ENCODE measurements at places on chromosomes 7 and 10.

GRCh38 chr10:61895898-61896600 lies 5.5 kb upstream of the ARID5B start:
- no peak for DNase-seq

DNA sequence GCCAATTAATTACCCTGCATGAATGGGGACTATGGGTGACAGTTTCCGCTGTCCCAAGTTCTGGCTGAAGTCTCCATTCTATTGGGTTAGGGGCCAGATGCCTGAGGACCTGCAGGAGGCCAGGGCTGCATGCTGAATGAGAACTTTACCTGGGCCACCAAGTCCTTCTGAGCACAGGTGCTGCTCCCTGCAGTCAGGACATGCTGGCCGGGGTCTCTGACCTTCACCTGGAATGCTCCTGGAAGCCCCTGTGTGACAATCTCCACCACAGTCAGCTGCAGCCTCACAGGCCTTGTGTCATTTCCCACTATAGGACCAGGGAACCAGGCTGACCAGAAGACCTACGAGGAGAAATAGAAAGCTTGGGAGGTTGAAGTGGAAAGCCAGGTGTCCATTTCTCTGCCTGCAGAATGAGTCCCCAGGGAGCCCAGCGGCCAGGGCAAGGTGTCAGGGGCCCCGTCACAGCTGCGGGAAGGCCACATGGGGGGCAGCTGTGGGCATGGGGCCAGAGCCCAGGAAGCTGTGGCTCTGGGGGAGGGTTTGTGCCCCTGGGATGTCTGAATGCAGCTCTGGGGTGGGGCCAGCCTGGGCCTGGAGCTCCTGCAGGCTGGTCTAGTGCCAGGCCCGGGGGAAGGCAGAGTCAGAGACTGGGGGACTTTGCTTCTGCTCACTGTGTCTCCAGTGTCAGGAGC lies 5.6 kb upstream of the GIMAP8 start:
- DNase-seq, result no peak

- DNase-seq, result no peak
These were observed 55.0 kb downstream of the LRRC4 start for GRCh38 chr7:127976056-127976737.

DNA sequence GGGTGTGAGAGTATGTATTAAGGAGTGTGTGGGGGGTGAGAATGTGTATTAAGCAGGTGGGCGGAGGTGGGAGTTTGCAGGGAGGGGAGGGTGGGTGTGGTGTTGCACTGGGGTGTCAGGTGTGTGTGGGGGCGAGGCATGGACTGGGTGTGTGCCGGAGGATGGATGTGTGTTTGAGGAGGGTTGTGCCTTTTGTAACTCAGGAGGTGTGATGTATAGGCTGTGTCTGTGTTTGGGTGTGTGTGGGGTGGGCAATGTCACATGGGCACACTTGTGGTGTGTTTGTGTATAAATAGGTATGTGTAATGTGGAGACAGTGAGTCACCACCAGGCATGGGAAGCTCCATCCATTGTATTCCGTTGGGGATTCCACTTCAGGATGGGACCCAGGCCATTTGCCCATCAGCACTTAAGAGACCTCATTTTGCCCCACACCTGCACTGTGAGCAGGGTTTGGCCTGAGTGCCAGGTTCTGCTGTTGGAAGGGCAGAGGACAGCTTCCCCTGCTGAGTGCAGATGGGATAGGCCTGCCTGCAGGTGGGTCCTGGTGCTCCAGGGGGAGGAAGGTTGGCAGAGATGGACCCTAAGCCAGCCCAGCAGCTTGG lies 5.8 kb downstream of the UNC5B start:
- no peak for DNase-seq

DNA sequence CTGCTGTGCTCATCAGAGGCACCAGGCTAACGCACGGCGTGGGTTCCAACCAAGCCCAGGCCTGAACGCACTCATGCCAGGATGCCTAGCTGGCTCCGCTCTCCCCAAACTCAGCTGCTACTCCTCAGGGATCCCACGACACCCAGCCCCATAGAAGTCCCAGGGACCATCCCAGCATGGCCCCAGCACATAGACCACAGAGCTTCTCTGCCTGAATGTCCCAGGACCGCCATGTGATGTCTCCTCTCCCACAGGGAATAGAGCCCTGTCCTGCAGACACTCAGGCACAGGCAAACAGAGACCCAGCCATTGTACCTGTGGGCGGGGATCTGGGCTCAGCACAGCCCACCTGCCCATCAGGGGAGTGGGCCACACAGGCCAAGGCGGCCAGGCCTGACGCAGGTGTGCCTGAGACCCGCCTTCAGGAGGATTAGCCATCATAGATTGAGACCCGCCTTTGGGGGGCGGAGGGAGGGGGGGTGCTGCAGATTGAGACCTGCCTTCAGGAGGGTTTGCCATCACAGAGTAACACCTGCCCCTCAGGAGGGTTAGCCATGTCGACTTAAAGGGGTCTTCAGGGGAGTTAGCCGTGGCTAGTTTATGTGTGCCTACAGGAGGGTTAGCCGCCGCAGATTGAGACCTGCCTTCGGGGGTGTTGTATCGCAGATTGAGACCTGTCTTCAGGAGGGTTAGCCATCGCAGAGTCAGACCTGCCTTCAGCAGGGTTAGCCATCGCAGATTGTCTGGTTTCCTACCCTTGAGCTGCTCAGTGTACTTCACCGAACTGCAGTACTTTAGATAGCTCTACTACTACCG lies 29.0 kb downstream of the RASGEF1A start:
- no peak for DNase-seq

DNA sequence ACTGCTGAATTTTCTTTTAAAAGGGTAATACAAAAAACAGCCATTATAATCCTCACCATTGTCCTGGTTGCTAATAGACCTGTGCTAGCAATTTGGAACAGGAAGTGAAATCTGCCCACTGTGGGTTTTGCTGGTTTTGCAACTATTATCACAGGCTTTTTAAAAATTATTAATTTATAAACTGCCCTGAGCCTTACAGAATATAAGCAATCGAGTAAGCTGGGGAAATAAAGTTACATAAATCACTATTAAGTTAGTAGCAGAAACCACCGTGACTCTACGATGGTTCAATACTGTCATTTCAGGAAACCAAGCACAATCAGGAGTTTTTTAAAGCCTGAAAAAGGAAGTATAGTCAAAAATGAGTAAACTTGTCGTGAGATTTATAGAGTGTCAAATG lies 62.3 kb downstream of the TMEM26 start:
- DNase-seq, result no peak

DNA sequence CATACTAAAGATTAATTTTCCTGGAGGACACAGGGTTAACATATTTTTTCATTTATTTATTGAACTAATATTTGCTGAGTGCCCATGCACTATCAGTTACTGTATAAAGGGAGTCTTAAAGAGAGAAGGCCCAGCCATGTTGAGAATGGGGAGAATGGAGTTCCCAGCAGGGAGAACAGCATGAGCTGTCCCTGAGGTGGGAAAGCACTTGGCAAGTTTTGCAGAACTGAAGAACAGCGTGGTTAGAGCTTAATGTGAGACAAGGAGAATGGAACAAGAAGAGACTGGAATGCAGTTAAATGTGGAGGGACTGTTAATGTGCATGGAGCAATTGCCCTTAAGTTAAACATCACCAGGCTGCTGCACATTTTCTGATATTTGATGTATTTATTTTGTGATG lies 435.4 kb downstream of the SUGCT start:
- no peak for DNase-seq

Measured in AG09319 (cell line).